ENCODE measurements at places on chromosomes 6 and 20. TPM values are rescaled to one million over a fixed set of nuclear protein-coding genes. Genes with fewer than 3 reads are reported as not detected.

GRCh38 chr20:18686696-18687095 is 98.8 kb downstream of the DTD1 start:
- DNase-seq = no peak

- no peak for DNase-seq
Measured at GRCh38 chr20:49885558-49886332, 29.6 kb downstream of the SPATA2 start.

GRCh38 chr20:22770241-22770800 is 185.9 kb upstream of the FOXA2 start:
- no peak for DNase-seq

DNA sequence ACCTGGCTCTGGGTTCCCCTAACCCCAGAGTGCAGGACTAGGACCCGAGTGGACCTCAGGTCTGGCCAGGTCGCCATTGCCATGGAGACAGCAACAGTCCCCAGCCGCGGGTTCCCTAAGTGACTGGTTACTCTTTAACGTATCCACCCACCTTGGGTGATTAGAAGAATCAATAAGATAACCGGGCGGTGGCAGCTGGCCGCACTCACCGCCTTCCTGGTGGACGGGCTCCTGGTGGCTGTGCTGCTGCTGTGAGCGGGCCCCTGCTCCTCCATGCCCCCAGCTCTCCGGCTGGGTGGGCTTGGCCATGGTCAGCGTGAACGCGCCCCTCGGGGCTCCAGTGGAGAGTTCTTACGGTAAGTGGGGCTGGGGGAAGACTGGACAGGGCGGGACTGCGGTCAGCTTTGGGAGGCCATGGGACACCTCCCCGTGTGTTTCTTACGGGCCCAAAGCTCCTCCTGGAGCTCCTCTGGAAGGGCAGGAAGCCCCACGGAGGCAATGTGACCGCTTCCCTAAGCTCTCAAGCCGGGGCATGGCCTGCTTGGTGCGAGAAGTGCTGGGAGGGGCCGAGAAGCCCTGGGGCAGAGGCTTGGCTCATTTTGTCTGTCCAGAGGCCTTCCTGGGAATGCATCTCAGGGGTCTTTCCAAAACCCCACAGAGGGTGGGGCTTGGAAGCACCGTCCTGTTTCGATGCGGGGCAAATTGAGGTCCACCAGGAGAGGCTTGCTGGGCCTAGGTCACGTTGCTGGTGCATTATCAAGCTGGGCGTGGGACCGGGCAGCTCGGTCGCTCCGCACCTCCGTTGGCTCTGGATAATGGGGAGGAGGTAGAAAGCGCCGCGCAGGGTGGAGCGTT is at the start of gene HNF4A:
TSS of gene HNF4A (plus strand) at position 202 of the 855 bp plus-strand sequence. CDS start at position 308, 106 bp downstream.
- no peak for DNase-seq

- no peak for DNase-seq
Measured at GRCh38 chr20:18421608-18422007, 45.2 kb downstream of the DZANK1 start.

DNA sequence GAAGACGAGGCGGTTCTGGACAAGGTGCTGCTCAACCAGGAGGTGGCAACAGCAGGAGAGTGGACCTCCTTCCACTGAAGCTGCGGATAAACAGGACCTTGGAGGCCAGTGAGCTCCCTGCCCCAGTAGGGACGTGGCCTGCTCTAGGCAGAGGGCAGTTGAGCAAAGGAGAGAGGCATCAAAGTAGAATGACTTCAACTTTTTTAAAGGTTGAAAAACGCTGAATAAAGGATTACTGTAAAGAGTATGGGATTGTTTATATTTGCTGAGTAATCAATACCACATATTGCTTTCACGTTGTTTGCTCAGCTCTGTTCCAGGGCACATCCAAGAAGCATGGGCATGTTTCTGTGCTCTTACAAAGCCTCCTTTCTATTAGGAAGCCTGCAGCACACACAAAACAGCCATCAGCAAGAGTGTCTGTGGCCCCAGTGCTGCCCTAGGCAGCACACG is 48.1 kb downstream of the ERMARD start:
- DNase-seq = no peak

- no peak for DNase-seq
Measured at GRCh38 chr6:96304997-96305396, 216.6 kb upstream of the UFL1 start.

HLA-A gene
- 1,064 TPM for total RNA-seq

HSD17B8 gene
- 13.3 TPM for total RNA-seq

HLA-DQB1 gene
- total RNA-seq = 132 TPM

HFE gene
- 12.4 TPM for total RNA-seq

TREML1 gene
- 2.0 TPM for total RNA-seq

ZBTB12 gene
- total RNA-seq = 5.1 TPM

Data from lower lobe of right lung (tissue), 2 donors.